Activated naive CD4-positive, alpha-beta T cell (primary cell): ENCODE measurements at places on chromosomes 2 and 18.
A peak's percentile ranks its signal among the peaks of the same experiment; 100 is the strongest.

DNA sequence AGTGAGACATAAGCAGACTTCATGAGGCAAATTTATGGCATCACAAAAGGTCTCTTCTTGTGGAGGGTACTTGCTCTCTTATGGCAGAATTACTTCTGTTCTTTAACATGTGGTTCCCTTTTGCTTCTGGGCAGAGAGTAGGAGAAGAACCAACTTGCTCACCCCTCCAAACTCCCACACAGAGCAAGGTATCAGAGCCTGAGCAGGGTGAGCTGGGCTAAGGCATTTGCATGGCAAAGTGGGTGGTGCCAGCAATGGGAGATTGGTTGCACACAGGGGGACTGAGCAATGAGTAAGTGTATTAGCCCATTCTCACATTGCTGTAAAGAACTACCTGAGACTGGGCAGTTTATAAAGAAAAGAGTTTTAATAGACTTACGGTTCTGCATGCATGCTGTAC is 64.2 kb upstream of the ITGB6 start:
- DNase-seq: no peak

- DNase-seq: no peak
Measured at GRCh38 chr18:10444314-10445006, 10.0 kb upstream of the APCDD1 start.

GRCh38 chr2:29440921-29441623 is 325.9 kb downstream of the CLIP4 start:
- DNase-seq: no peak

DNA sequence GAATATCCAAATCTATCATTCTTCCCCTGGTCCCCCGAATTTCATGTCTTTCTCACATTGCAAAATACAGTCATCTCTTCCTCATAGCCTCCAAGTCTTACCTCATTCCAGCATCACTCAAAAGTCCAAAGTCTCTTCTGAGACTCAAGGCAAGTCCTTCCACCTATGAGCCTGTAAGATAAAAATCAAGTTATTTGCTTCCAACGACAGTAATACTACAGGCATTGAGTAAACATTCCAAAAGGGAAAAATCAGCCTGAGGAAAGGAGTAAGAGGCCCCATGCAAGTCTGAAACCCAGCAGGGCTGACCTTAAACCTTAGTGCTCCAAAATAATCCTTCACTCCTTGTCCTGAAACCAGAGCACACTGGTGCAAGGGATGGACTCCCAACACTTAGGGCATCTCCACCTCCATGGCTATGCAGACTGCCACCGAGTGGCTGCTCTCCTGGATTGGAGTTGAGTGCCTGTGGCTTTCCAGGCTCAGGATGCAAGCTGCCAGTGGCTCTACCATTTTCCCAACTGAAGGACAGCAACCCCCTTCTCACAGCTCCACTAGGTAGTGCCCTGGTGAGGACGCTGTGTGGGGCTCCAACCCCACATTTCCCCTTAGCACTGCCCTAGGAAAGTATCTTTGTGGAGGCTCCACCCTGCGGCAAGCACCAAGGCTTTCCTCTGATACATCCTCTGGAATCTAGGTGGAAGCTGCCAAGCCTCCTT is 16.3 kb downstream of the DTNA start:
- no peak for DNase-seq

DNA sequence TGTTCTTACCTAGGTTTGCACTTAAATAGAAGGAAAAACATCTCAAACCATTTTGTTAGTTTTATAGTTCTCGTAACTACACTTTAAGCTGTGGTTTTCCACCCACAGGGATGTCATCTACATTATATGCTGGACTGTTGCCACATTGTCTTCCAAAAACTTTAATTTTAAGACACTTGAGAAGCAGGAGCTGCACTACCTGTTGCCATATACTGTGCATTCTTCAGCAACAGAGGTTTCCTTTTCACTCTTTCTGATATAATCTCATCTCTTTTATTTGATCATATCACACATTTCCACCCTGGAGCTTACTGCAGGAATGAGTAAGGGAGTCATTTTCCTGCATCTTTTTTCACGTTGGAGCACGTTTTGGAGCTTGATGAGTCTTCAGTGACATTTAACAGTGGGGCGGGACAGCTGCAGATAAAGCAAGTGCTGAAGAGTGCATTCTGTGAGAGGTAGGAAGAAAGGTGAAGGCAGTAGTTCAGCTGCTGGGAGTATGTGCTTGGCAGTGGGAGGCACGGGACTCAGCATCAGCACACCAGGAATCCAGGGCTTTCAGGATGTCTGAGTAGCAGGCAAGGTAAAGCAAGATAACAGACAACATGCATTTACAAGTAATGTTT is 3.8 kb downstream of the LIMS1 start:
- DNase-seq: no peak

GRCh38 chr2:212970132-212970531 is 181.3 kb downstream of the IKZF2 start:
- DNase-seq: no peak

DNA sequence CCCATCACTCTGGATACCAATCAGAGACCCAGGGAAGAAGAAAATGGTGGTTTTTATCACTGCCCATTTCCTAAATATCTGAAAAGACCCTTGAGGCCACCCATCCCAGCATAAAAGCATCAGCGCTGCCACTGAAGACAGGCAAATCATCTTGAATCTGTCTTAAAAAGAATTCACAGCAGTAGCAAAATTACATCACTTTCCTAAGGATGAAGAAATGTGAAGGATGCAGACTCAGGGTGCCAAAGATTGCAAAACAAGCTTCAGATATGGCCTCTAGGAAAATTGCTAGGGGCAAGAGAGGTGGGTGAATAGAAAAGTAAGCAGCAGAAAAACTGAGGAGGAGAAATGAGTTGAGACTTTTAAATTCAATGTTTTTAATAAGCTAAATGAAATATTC is 70.0 kb downstream of the SLC25A12 start:
- no peak for DNase-seq

GRCh38 chr2:39620067-39620466 is 45.6 kb upstream of the TMEM178A start:
- DNase-seq: no peak

GRCh38 chr2:45554742-45555140 is 56.3 kb downstream of the SRBD1 start:
- no peak for DNase-seq

- DNase-seq: peak; percentile 9
Measured at GRCh38 chr2:157596992-157597681, 31.5 kb downstream of the ACVR1C start.

DNA sequence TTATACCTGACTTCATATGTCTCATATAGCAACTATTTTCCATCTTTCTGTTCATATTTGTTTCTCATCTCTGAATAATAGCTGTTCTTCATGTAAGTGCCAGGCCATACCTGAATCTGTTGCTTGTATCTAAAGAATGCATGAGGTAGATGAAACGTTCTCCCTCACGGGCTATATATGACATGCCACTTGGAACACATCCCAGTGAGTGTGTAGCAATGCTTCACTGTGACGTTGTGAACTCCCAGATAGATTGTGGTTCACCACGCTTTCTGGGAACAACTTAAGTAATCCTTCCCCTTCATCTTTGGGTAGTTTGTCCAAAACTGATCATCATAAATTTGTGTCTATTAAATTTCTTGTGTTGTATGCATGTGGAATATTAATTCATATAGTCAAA is 60.1 kb downstream of the RDH14 start:
- no peak for DNase-seq

DNA sequence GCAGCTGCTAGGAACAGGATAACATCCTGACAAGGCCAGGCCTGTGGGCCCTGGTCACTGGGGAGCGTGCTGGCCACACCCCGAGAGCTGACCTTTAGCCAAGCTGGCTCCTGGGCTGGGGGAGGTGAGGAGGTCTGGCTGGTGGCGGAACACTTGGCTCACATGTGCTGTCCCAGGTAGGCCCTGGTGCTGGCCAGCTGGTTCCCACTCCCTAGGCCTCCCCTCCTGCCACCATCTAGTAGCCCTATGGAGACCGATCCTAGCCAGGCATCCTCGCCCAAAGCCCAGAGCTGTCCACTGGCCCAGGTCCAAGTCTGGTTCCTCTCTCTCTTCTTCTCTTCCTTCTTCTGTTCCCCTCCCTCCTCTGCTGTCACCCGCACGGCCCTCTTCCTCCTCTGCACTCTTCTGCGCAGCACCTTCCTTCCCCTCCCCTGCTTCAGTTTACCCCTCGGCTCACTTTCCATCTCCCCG is 52.4 kb downstream of the TNS1 start:
- no peak for DNase-seq

GRCh38 chr2:200624026-200624425 is 38.2 kb downstream of the AOX1 start:
- no peak for DNase-seq

GRCh38 chr2:85390941-85391669 is 19.1 kb downstream of the CAPG start:
- peak; percentile 70 for DNase-seq

DNA sequence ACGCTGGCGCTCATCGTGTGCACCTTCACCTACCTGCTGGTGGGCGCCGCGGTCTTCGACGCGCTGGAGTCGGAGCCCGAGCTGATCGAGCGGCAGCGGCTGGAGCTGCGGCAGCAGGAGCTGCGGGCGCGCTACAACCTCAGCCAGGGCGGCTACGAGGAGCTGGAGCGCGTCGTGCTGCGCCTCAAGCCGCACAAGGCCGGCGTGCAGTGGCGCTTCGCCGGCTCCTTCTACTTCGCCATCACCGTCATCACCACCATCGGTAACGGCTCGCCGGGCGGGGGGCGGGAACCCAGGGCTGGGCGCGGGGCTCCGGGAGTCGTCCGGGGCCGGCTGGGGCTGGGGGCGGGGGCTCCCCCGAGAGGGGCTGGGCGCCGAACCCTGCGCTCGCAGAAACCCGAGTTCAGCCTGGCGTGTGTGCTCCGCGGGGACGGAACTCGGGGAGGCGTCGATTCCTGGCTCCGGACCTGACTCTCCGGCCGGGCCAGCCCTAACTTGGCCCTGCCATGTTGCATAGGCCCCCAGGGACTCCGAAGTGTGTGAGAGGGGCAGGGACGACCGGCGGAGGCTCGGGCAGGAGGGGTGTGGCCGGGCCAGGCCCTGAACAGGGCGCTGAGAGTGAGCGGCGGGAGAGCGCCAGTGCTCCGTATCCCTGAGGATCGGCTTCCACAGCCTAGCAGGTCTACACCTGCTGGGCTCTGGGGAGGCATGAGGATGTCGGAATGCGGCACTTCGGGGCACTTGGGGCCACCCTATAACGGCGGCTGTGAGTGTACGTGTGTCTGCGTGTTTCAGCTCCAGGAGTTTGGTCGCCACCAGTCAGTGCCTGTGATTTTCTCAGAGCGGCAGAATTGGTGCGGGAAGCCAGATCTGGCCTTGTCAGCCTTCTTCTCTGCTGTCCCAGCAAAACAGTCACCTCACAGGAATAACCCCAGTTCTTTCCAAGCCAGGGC is 651 bp downstream of the KCNK3 start:
- no peak for DNase-seq

DNA sequence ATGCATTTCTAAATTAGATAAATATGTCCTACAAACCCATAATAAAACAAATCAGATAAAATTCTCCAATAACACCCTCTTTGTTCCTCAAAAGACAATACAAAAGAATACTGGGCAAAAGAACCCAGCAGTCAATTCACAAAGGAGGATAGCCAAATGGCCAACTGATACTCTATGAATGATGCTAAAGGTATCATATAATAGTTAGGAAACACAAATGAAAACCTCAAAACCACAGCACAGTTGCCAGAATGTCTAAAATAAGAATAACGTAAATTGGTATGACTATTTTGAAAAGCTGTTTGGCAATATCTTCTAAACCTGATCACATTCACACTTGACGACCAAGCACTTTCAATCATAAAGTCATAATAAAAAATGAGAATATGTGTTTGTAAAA is 315.4 kb downstream of the CDH7 start:
- DNase-seq: no peak

- no peak for DNase-seq
Measured at GRCh38 chr2:128305555-128306080, 13.1 kb downstream of the HS6ST1 start.

DNA sequence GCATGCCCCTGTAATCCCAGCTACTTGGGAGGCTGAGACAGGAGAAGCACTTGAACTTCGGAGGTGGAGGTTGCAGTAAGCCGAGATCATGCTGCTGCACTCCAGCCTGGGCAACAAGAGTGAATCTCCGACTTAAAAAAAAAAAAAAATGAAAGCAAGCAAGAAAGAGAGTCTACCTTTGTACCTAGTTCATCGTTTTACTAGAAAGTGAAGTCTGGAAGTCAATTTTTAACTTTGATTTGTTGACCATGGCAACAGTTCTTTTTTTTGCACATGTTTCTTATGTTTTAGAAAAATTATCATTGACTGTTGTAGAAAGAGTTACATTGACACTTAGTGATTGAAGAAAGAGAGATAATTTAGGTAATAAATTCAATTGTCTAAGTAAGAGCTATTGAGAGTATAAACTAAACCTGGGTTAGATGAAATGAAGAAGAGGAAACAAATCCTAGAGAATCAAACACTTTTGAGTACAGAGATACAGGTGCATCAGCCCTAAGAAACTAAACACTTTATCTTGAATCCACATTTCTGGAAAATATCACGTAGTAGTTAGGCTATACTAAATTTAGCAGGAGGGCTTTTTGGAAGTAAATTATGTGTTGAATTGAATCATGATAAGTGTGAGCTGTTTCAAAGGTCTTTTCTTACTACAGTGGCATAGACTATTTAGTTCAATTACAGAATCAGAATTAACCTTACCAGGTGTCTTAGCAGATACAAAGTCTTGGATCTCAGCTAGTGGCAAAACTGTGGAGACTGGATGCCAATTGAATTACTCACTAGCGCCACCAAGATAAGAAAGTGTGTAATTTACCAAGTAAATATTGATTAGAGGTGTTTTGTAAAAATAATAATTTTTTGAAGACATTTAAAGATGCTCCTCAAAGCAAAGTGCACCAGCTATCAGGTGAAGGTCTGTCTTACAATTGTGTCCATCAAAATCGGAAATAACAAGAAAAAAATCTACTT is 303.4 kb upstream of the NRXN1 start:
- no peak for DNase-seq

DNA sequence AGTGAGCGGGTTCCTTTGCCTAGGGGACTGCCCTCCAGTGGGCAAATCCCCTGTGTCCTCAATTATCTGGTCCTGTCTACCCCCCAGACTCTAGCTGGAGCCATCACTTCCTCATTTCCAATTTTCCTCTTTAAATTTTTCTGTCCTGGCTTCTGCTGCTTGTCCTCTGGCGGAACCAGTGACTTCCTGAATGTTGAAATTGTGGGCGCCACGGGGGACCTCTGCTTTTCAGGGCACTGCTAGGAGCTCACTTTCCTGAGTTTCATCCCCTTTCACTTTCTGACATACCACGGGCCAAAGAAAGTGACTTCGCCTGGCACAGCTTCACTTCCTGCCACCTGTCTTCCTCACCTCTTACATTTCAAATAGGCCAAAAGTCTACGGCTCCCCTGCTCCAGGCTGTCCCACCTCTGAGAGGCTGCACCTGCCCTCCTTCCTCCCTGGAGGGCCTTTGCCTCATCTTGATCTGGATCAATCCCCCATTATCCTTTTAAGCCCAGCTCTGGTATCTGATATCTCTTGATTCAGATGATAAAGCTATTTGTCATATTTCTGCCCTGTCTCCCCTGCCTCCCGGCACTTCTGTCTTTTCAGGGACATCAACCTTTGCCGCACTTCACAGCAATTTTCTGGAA is 1.4 kb upstream of the MARCO start:
- no peak for DNase-seq
